ENCODE measurements at places on chromosomes 1 and 21.
A peak's percentile ranks its signal among the peaks of the same experiment; 100 is the strongest.

- DNase-seq = no peak
Observed at GRCh38 chr1:13965770-13966398, 265.9 kb downstream of the PRDM2 start.

GRCh38 chr1:110286564-110286963, 52.6 kb upstream of the RBM15 start:
- DNase-seq = no peak

DNA sequence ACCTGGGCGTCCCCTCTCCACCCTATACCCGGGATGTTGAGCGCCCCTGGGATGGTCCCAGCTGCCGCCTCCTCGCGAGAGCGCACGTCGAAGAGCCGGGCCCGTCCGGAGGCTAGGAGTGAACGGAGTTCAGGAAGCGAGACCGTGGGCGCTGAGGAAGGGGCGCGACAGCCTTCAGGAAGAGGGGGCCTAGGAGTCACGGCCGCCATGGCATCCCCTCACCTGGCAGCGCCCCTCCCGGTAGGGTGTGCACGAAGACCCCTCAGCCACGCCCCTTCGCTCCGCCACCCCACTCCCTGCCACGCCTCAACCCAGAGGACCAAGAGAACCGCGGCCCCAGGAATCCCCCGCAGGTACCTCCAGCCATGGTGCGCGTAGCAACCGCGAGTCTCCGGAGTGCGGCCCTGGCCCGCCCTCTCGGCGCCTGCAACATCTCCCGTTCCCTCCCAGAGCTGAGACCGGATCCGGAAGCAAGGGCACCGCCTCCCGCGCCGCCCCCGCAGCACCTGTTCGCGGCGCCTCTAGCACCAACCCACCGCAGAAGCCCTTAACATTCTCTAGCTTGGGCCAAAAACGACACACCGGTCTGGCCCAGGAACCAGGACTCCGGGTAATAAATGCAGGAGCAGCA, at the start of gene TSTD1:
Gene TSTD1, minus strand, starts transcription at position 442 of the 631 bp plus-strand sequence. Its CDS starts 75 bp downstream, at position 367.
- DNase-seq = peak; percentile 86

GRCh38 chr21:46135782-46136395, 19.5 kb downstream of the FTCD start:
- no peak for DNase-seq

DNA sequence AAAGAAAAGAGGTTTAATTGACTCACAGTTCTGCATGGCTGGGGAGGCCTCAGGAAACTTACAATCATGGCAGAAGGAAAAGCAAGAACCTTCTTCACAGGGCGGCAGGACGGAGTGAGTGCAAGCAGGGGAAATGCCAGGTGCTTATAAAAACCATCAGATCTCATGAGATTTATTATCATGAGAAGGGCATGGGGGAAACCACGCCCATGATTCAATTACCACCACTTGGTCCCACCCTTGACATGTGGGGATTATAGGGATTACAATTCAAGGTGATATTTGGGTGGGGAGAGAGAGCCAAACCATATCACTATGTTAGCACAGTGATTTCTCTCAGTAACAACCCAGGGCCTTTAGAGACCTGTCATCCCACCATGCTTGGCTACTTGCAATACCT, 39.9 kb downstream of the LRRN2 start:
- DNase-seq = no peak

- no peak for DNase-seq
Observed at GRCh38 chr21:41951876-41952567, 1.8 kb downstream of the C2CD2 start.

GRCh38 chr1:16442265-16442664, 1.7 kb downstream of the NECAP2 start:
- DNase-seq = no peak

GRCh38 chr1:1157033-1157365, 16.7 kb upstream of the TTLL10 start:
- no peak for DNase-seq

DNA sequence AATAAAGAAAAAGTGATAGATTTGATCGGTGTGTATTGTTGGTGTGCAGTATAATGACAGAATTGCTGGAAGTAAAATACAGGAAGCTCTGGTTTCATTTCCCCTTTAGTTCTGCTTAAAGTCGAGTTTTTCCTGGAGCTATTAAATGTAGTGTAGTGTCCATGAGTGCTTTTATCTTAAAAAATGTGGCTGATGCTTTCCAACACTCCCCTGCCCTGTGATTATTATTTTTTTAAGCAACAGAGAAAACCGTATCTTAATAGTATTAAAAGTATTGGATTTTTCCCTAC, 1.1 kb downstream of the LGALS8 start:
- DNase-seq = no peak

DNA sequence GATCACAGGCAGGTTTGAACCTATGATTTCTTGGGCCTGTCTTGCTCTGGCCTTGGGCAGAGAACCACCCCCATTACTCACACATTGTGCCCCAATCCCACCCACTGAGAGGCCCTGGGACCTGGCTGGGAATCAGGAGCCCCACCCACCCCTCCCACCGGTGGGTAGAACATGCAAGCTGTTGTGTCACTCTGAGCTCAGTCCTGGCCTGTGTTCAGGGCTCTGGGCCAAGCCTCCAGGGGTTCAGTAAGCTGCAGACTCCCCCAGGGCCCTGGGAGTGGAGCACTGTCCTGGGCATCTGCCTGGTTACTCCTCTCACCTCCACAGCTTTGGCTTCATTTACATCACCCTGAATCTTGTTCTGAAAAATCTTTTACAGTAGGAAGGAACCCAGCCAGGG, 270.5 kb downstream of the RRAGC start:
- no peak for DNase-seq

DNA sequence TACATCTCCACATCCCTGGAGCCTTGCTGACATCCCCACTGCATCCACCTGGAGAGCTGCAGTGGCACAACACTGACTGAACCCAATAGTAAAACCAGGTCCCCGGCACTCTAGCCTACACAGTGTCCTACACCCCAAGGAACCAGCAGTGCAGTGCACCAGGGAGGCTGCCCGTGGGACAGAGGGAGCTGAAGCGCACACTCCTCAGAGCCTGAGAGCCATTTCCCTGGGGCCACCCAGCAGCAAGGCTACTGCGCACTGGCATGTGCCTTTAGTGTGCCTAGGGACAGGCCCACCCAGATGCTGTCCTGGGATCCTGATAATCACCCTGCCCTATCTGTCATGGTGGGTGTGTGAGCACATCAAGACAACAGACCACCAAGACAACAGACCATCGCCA, 31.9 kb downstream of the NSL1 start:
- no peak for DNase-seq

DNA sequence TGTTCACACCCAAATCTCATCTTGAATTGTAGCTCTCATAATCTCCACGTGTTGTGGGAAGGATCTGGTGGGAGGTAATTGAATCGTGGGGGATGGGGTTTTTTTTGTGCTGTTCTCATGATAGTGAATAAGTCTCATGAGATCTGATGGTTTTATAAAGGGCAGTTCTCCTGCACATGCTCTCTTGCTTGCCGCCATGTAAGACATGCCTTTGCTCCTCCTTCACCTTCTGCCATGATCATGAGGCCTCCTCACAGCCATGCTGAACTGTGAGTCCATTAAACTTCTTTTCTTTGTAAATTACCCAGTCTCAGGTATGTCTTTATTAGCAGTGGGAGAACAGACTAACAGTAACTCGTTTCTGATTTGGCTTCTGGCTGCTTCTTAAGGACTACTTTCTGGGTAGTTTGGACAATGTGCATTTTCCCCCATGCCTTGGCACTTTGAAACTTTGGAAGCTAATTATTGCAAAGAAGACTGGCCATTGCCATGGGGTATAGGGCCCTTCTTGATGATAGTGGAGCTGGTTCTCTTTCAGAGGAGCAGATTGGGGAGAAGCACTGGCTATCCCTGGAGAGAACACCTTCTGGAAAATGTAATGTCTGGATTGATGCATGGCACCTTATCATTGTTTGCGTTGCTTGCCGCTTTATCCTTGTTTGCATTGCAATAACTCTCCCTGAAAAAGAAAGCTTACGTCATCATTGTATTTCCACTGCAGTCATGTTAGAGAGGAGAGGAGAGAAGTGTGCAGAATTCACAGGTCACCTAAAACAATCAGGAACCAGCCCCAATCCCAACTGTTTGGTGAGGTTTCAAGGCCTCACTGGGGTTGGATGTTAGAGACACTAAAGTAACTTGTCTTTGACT, 5.9 kb downstream of the CNIH3 start:
- DNase-seq = no peak

- no peak for DNase-seq
Observed at GRCh38 chr1:243738020-243738419, 112.0 kb downstream of the AKT3 start.

DNA sequence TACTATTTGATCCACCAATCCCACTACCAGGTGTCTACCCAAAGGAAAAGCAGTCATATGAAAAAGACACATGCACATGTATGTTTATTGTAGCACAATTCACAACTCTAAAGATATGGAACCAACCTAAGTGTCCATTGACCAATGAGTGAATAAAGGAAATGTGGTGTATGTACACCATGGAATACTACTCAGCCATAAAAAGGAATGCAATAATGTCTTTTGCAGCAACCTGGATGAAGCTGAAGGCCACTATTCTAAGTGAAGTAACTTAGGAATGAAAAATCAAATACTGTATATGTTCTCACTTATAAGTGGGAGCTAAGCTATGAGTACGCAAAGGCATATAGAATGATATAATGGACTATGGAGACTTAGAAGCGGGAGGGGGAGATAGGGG, 12.6 kb downstream of the ADIPOR1 start:
- no peak for DNase-seq

- DNase-seq = peak; percentile 23
Observed at GRCh38 chr1:108200687-108201051, 526 bp upstream of the SLC25A24 start.

DNA sequence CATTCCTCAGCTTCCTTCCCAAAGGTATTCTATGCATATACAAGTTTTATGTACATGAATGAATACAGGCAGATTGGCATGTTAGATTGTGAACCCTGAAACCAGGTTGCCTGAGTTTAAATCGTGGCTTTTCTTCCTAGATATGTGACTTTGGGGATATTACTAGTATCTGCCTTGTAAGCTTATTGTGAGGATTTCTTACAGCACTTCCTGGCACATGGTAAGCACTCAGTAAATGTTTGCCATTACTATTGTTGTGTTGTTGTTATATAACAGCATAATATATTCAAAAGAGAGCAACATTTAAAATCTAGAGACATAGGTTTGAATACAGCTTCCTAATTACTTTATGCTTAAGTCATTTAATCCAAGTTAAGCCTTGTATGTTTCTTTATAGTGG, 45.1 kb downstream of the RAP1A start:
- no peak for DNase-seq

GRCh38 chr1:154499446-154499845, 2.6 kb upstream of the TDRD10 start:
- no peak for DNase-seq

- DNase-seq = no peak
Observed at GRCh38 chr1:193794239-193794638, 607.8 kb upstream of the B3GALT2 start.

GRCh38 chr1:5915587-5916571, 76.3 kb downstream of the NPHP4 start:
- DNase-seq = no peak

- DNase-seq = no peak
Observed at GRCh38 chr1:92502247-92502646, 15.5 kb upstream of the GFI1 start.

DNA sequence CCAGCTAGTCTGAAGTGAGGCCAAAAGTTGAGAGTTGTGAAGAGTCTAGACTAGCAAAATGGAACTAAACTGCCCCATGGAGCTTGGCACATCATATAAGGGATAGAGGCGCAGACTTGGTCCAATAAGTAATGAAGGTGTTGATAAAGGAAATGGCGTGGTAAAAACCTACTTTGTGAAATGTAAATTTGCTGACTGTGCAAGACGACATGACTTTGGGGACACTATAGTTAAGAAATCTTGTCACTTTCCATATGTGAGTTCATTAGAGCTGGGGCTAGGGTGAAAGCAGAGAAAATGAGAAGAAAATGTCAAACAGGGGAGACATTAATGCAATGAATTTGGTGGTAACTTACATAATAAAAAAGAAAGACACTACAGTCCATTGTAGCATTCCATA, 50.1 kb downstream of the CLDN17 start:
- DNase-seq = no peak

DNA sequence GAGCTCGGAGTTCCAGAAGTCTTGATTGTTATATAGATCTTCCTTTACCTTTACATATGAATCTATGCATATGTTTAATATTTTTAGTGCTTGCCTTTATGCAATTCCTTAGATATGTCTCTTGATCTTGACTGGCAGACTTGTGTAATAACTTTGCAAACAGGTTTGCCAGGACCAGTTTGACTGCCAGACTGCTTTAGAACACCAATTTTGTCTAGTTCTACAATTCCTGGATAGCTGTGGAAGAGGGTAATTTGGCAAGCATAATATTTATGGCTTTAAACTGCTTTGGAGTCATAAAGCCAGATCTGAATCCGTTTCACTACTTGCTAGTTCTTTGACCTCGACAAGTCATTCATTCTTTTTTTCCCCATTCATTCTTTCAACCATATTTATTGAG, 250.0 kb downstream of the FAF1 start:
- DNase-seq = no peak

DNA sequence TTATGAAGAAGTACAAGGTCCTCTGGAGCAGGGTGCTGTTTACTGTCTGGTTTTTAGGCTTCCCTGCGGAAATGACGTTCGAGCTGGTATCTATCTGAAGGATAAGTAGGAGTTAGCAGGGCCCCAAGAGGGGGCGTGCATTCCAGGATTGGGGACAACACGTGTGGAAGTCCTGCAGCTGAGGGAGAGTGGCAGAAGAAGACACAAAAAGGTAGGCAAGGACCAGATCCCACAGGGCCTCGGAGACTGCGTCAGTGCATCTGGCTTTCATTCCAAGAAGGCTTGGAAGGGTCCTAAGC, 5.9 kb downstream of the RIMS3 start:
- no peak for DNase-seq

GRCh38 chr1:43294761-43295160, 6.0 kb upstream of the TIE1 start:
- no peak for DNase-seq

GRCh38 chr1:29237852-29238619, 1.7 kb downstream of the PTPRU start:
- no peak for DNase-seq

DNA sequence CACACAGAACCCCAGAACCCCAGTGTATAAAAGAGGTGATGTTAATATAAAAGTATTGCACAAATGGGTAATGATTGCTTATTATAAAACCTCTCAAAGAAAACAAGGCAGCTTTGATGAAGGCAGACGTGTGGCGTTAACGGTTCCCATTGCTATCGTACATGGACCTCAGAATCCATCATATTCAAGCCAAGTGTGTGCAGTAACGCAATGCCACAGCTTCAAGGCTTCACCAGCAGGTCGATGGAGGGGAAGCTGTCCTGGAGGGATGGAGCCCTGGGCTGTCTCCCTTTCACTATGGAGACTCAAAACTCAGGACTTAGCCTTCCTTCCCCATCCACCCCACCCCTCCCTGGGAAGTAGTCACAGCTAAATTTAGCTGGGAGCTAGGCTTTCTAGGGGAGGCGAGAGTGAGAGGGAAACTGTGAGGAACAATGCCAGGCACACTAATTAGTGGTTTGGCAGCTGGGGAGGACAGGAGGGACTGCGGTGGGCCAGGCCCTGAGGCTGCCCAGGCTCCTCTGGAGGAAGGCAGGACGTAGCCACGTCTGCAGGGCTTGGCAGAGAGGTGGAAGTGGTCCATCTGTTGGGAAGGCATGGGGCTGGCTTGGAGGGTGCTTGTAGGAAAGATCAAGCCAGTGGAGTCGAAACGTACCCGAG, 121.2 kb downstream of the HMGB4 start:
- no peak for DNase-seq

All from stimulated activated CD8-positive, alpha-beta memory T cell treated with anti-CD3 and anti-CD28 coated beads, Interleukin-7, amount 100 ng/mL, for 4 hours (primary cell).